SW480 (cell line): ENCODE measurements at places on chromosomes 2 and 18.

DNA sequence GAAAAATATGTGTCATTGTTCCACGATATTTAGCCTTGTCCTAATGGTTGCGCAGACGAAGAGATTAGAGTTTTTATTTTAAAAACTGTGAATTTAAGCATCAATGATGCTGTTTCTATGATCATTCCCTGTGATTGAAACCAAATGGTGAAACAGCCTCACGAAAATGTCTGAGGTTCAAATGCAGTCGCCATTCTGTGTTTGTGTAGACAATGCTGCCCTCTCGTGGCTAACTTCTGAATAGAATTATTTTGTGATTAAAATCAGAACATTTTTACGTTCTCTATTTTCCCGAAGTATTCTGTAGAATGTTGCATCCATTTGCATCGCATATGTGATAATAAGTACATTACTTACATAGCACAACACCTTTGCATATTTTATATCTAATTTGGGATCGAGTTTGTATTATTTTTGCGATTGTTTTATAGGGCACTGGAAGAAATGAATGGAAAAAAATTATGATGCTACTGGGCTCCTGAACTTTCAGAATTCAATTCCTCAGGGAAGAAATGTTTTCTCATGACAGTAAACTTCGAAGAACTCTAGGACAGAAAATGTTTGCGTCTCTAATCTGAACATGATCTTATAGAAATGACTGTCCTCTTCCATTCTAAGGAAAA lies 54.8 kb upstream of the CREB1 start:
- DNase-seq, result peak; percentile 38

DNA sequence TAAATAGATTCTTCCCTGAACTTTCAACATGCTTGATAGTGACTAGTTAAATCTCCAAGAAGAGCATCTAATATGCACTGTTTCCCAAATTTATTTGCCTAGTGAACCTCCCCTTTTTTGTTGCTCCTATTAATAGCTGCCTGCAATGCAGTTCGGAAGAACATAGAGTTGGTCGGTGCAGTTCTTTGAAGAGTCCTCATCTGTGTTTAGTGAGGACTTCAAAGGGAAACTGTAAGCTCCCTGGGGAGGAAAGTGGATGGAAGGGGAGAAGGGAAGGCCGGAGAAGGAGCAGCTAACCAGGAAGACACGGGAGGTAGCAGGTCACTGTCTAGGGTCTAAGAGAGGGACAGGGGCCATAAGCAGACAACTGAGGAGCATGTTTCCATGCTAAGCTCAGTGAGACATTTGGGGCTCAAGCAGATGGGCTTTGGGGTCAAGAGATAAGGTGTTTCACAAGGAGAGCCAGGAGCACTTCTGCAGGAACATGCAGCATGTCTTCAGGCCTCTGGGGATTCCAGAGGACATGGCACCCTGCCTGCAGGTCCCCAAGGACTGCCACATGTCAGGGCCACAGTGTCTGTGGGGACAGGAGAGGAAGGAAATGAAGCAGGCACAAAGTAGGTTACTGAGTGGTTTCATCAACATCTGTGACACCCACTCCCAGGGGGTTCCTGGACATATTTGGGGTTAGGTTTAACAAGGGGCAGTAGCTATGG lies 48.7 kb upstream of the ANXA4 start:
- no peak for DNase-seq

DNA sequence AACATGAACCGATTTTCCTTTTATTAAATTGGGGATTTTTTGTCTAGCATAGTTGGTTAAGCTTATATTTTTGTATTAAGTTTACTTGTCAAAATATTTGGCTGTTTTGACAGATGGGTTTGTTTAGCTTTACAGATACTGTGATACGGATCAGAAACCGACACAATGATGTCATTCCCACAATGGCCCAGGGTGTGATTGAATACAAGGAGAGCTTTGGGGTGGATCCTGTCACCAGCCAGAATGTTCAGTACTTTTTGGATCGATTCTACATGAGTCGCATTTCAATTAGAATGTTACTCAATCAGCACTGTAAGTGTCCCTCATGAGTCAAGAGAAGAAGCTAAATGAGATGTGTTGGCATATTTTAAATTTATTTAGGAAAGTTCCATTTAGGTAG lies 8.5 kb downstream of the PDK1 start:
- DNase-seq, result no peak

DNA sequence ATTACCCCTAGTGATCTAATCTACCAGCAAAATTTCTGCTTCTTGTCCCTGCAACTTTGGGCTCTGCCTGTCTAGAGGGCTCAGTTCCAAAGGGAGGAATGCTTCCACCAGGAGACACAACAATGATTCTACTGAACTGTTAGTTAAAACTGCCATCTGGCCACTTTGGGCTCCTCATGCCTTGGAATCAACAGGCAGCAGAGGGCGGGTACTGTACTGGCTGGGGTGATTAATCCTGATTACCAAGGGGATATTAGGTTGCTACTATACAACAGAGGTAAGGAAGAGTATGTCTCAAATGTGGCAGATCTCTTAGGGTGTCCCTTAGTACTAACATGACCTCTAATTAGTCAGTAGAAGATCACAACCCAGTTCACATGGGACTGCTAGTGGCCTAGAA lies 21.4 kb downstream of the HADHA start:
- no peak for DNase-seq

GRCh38 chr2:52145005-52145404 lies 1113.1 kb upstream of the NRXN1 start:
- no peak for DNase-seq

DNA sequence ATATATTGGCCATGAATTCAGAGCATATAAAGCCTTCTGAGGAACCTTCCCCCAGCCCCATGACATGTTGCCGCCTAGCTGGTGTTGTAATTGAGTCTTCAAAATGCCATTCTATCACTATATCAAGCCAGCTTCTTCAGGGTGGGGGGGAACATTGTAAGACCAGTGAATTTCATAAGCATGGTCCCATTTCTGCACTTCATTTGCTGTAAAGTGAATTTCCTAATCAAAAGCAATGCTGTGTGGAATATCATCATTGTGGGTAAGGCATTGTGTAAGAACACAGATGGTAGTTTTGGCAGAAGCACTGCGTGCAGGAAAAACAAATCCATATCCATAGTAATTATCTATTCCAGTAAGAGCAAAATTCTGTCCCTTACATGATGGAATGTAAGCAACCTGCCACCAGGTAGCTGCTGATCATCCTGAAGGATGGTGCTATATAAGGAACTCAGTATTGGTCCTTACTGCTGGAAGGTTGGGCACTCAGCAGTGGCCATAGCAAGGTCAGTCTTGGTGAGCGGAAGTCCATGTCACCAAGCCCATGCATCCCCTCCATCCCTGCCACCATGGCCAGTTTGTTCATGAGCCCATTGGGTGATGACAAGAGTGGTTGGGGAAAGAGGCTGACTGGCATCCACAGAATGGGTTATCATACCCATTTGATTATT lies 159.4 kb downstream of the COPS8 start:
- no peak for DNase-seq

- DNase-seq, result no peak
Observed at GRCh38 chr2:134433979-134434378, 180.1 kb downstream of the MGAT5 start.

- DNase-seq, result no peak
Observed at GRCh38 chr18:32891797-32892196, 119.0 kb upstream of the KLHL14 start.

DNA sequence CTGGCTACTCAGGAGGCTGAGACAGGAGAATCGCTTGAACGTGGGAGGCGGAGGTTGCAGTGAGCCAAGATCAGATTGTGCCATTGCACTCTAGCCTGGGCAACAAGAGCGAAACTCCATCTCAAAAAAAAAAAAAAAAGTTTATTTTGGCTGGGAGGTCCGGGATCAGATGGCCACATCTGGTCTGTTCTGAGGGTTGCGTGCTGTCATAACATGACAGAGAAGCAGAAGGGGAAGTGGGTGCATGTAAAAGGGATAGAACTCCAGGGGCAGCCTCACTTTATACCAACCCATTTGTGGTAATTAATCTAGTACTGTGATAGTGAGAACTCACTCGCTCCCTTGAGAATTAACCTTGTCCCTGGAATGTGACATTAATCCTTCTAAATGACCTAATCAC lies 101.2 kb downstream of the PTPN4 start:
- no peak for DNase-seq

GRCh38 chr18:79732721-79733025 lies 53.1 kb downstream of the CTDP1 start:
- no peak for DNase-seq

DNA sequence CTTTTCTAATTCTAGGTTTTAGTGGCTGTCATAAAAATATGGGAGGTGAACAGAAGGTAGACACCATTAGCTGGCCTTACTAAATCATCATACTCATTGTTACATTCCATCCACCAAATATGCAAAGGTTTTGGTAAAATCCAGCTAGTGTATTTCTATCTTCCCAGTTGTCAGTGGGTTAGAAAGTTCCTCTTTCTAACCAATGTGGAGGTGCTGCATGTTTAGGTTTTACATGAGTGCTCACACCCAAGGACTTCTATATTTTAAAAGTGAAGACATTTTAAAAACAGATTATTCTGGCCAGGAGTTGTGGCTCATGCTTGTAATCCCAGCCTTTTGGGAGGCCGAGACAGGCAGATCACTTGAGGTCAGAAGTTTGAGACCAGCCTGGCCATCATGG lies 5.9 kb downstream of the ALPP start:
- DNase-seq, result no peak
